ENCODE measurements at places on chromosomes 4 and X. TPM values are rescaled to one million over a fixed set of nuclear protein-coding genes. Genes with fewer than 3 reads are reported as not detected.

Gene ZMAT1
- total RNA-seq: not detected

Gene TRO
- total RNA-seq: 3.7 TPM

DNA sequence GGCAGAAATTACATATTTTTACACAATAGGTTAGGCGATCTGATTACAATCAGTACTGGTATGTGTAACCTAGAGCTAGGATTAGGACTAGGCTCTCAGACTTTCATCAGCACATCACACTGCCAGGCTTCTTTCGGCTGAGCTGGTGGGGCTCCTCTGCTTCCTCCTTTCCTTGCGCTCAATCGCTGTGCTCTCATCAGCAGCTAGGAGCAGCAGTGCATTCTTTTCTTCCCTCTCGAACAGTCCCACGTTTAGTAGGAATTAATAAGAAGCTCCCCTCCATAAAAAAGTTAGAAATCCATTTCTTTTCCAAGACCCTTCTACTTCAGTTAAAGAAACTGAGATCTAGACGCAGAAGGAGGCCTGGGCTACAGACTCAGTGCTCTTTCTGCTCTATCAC is 350.4 kb downstream of the SPRY1 start:
- DNase-seq: no peak

GRCh38 chrX:2513121-2513664 is 12.4 kb upstream of the DHRSX start:
- no peak for DNase-seq

DNA sequence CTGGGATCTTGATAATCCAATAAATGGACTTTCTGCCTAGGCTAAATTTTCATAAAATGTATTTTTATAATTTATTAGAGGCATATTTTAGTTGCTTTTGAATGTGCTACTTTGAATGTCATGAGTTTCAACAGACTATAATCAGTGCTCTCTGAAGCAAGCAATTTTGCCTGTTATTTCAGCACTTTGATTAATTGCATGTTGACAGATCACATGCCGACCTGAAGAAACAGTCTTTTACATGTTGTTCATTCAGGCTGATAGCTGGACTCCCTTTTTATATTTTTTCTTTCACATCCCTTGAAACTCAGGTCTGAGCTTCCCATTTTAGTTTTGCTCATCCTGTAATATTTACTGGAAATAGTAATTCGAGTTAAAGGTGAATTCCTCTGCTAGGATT is 341.0 kb downstream of the NAP1L3 start:
- DNase-seq: no peak

GRCh38 chrX:29528281-29528680 is 687.1 kb upstream of the MAGEB2 start:
- DNase-seq: no peak

DNA sequence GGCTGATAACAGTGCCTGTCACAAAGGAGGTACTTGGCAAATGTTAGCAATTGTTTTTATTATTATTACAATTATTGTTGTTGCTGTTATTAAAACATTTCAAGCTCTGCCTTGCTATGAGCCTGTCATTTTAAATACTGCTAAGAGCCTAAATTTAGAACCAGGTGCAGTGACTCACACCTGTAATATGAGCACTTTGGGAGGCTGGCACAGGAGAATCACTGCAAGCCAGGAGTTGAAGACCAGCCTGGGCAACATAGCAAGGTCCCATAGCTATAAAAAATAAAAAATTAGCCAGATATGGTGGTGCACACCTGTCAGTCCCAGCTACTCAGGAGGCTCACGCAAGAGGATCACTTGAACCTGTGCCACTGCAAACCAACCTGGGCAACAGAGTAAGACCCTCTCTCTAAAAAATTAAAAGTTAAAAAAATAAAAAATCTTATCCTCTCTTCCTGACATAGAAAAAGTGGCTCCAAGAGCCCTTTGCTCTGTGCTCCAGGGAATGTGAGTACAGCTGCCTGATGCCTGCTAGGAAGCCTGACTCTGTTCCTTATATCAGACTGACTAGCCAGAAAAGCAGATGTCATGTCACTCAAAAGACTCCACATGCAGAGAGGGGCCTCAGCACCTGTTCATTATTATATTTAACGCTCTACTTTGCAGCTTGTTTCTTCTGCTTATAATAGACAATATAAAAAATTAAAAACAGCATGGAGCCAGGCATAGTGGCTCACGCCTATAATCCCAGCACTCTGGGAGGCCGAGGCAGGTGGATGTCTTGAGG is 234.0 kb downstream of the OPHN1 start:
- DNase-seq: no peak

DNA sequence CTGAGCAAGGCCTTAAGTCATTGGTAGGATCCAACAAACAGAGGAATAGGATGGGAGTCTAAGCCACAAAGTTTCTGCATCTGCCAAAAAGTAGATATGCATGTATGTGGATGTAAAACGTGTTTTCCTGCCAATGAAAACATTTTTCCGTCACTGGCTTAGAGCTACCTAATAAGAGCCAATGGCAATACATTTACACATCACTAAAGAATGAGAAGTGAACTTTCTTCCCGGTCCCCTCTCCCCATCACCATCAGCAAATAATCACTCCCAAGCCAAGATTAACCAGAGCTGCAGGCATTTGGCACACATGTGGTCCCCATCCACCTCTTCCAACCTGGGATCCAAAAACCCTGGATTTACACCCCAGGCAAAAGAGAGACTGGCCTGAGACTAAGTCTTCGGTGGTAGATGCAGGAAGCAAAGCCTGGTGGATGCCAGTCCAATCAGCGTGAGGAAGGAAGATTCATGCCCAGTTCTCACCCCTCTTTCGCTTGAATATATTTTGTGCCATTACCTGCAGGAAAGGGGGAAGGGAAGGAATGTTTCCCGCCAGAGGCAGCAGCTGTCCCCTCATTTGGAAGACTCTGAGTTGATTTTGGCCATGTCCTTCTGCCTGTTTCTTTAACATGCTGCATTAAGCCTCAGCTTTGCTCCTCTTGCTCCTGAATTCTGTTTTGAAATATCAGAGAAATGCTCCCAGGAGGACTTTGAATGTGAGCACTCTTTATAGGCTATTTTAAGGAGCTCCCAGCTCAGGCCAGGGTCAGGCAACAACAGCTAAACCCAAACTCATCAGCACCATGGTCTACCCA is 131.4 kb downstream of the CHIC2 start:
- DNase-seq: peak; percentile 100

DNA sequence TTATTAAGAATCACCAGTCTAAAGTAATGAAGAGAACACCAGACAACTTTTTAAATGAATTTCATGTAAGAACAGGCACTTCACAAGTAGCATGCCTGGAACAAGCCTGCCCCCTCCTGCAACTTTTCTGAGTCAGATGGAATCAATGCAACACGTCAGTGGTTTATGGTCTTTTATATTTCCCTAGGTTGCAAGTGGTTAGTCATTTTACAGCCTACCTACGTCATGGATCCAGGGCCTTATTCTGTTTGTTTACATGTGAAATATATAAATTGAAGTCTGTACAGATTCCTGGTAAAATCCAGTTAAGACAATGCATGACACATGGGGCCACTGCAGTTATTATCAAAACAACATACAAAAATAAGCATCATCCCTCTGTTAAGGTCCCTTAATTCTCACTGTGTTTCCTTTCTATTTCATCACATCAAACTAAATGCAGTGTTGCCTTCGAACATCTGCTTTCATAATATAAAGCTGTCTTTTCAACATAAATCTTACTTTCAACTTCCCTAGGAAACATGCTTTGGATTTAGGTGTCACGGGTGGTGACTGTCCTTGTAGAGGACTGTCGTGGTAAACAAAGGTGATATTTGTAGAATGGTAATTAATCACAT is 309.3 kb downstream of the FRMPD4 start:
- peak; percentile 66 for DNase-seq

- no peak for DNase-seq
Observed at GRCh38 chr4:46441136-46441859, 51.4 kb upstream of the GABRA2 start.

Data from MG63 (cell line).